NCI-H1436 treated with DMSO at 0.1 percent for 48 hours (cell line): ENCODE measurements at places on chromosomes 3 and 15.

DNA sequence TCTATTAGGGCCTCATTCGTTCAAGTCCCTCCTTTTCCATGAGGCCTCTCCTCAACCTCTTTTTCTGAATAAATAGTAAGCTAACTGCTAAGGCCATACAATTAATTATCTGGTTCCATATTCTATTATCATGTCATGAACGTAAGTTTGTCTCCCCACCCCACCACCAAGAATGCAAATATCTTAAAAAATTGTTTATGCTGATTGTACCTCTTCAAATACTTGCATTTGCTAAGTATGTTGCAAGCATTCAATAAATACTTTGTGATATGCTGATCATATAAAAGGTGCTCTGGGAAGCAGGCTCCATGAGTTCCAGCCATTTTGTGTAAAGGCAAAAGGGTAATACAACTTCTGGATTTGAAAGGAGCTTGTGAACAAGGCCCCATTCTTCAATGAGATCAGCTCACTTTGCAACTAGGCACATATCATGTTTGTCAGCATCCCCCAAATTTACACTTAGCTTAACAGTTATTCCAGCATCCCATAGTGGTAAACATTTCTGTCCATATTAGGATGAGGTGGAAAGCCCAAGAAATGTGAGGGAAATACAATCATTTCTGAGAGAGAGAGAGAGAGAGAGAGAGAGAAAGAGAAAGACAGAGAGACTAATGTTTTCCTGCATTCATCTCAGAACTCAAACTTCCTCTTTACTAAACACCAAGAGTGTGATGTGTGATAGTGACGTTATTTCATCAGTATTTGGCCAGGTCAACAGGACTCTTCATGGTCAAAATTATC is 33.2 kb downstream of the SLC12A8 start:
- DNase-seq: no peak

- DNase-seq: no peak
These were observed 697 bp upstream of the TRIM69 start for GRCh38 chr15:44735482-44736180.

DNA sequence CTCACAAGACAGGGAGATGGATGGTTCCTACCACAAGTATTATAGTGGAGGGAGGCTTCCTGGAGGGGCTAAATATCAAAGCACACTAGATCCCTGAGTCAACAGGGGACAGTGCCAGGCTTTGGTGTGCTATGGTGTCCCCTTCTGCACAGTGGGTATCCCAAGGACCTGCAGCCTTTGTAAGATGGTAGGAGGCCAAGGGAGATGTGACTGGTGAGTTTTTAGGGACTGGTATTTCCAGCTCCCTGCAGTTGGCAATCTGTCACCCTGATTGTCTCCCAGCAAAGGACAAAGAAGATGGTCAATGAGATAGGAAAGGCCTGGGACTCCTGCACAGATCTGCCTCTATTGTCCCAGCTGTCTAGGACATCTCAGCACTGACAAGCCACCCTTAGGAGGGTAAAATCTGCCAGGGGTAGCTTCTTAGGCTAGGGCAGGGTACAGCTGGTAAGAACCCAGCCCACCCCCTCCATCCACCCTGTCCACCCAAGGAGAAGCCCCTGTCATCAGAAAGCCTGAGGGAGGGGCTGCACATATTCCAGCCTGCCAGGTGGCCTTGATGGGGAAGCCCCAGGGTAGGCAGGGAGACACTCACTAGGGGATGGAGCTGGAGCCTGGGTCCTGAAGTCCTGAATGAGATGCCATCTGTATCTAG is 631 bp downstream of the CYP1A1 start:
- DNase-seq: no peak

- DNase-seq: no peak
These were observed 43.4 kb downstream of the MYO5A start for GRCh38 chr15:52485290-52485689.

GRCh38 chr3:191298846-191299245 is 30.3 kb upstream of the CCDC50 start:
- no peak for DNase-seq

- no peak for DNase-seq
These were observed 52.4 kb downstream of the EEFSEC start for GRCh38 chr3:128205558-128206145.

DNA sequence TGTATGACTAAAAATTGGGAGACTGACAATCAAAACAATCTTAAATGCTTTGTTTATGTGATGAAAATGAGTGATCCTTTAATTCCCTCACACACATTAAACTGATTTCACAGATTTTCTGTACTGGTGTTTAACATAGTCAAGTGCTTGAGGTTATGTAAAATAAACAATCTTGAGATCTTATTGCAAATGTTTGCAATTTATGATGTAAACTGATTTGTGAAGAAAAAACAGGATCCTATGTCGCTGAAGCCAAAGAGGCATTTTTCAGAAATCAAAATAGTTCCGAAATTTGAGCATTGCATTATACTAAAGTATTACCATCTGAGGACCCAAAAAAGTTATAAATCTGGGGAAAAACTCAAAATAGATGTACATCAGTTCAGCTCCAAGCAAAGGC is 12.7 kb downstream of the SHOX2 start:
- no peak for DNase-seq

GRCh38 chr3:145807990-145808389 is 353.0 kb downstream of the PLOD2 start:
- DNase-seq: no peak

GRCh38 chr15:62277816-62278394 is 112.8 kb upstream of the C2CD4B start:
- DNase-seq: no peak

GRCh38 chr3:65170390-65171042 is 482.7 kb upstream of the ADAMTS9 start:
- no peak for DNase-seq

DNA sequence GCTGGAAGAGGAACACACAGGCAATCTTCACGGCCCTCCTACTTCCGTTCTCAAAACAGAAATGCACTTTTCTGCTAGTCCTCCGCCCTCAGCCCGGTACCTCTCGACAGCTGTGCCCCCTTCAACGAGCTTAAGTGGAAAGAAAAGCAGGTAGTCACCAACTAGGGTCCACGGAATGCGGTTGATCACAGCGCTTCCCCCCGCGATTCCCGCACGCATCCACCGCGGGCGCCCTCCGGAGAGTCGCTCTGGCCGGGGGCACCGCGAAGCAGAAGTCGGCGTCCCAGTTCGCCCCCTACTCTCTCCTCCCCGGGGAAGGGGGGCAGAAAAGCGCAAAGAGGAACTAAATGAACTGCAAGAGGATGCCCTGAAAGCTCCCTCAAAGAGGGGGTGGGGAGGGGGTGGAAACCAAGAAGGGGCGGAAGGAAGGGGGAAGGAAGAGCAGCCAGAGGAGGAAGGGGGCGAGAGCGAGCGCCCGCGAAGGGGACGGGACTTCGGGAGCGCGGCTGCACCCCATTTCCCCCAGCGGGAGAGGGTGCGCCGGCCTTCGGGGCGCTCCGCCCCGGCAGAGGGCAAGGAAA is 738 bp downstream of the ACAP2 start:
- DNase-seq: no peak

- no peak for DNase-seq
These were observed 137.4 kb downstream of the SERPINI1 start for GRCh38 chr3:167872941-167873340.

- no peak for DNase-seq
These were observed 77.6 kb upstream of the PROK2 start for GRCh38 chr3:71862371-71863140.

- no peak for DNase-seq
These were observed 33.3 kb downstream of the ATG7 start for GRCh38 chr3:11305509-11305908.

GRCh38 chr15:90883976-90884718 is at the start of gene FES:
TSS of gene FES (plus strand) at chr15:90884504. CDS start at chr15:90885046, 542 bp downstream.
- no peak for DNase-seq

GRCh38 chr15:101441696-101442095 is 47.8 kb downstream of the PCSK6 start:
- no peak for DNase-seq
